ENCODE measurements at places on chromosomes 5 and 9.

GRCh38 chr5:132020568-132021339 lies 9.3 kb upstream of the ACSL6 start:
- no peak for DNase-seq

DNA sequence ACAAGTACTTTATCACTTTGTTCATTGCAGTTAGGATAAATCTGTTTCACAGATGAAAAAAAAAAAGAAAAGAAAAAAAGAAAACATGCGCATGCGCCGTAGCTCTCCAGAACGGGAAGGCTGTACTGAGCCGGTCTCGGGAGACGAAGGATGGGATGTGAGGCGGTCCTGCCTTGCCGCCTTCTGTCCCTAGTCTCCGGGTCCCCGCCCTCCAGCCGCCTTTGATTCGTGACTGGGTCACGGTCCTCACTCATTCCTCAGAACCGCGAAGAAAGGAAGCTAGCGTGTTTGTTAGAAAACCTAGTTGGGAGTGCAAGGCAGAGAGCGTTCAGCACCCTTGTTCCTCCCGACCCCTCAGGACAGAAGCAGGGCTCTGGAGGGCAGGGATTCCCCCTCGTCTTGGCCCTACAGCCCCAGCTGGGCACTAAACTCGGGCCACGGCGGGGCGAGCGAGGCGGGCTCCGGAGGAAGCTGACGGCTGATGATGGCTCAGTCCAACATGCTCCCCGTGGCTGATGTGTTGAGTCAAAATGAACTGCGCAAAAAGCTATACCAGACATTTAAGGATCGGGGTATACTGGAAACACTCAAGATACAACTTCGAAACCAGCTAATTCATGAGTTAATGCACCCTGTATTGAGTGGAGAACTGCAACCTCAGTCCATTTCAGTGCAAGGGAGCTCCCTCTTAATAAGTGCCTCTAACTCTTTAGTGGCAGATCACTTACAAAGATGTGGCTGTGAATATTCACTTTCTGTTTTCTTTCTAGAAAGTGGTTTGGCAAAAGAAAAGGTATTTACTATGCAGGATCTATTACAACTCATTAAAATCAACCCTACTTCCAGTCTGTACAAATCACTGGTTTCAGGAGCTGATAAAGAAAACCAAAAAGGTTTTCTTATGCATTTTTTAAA lies 40.0 kb downstream of the CPLANE1 start:
- no peak for DNase-seq

- DNase-seq, result no peak
Measured at GRCh38 chr9:98324801-98325200, 69.4 kb upstream of the TBC1D2 start.

- DNase-seq, result no peak
Measured at GRCh38 chr5:126446498-126447224, 23.5 kb downstream of the GRAMD2B start.
